CD4-positive, alpha-beta T cell treated with Interleukin-4 for 1 hour (primary cell): ENCODE measurements at places on chromosomes 12 and 14.

DNA sequence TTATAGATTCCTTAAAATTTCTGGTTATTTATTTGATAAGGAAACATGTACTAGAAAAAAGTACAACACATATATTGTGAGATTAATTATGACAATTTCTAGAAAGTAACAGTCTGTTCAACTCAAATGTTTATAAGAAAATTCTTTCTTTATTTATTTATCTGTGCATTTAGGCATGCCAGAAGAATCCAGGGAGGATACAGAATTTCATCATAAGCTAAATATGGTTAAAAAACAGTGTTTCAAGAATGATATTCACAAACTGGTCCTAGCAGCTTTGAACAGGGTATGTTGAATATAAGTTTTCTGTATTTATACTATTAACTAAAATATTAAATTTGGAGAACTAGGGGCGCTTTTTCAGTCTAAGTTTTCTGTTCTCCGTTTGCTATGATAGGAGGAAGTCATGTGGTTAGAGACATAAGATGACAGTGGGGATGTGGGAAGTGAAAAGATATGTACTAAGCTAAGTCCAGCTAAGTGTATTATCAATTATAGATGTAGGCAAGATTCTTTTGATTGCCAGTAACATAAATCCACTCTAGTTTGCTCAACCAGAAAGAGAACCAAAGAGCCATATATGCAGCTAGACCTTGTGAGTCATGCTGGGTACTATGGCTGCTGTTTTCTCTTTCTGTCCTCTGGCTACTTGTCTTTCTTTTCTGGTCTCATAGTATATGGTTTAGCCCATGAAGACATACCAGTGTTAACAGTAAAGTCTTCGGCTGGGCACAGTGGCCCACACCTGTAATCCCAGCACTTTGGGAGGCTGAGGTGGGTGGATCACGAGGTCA lies 39.0 kb downstream of the LRRK2 start:
- no peak for DNase-seq

- no peak for DNase-seq
Observed at GRCh38 chr12:10716704-10717315, 6.3 kb downstream of the YBX3 start.

DNA sequence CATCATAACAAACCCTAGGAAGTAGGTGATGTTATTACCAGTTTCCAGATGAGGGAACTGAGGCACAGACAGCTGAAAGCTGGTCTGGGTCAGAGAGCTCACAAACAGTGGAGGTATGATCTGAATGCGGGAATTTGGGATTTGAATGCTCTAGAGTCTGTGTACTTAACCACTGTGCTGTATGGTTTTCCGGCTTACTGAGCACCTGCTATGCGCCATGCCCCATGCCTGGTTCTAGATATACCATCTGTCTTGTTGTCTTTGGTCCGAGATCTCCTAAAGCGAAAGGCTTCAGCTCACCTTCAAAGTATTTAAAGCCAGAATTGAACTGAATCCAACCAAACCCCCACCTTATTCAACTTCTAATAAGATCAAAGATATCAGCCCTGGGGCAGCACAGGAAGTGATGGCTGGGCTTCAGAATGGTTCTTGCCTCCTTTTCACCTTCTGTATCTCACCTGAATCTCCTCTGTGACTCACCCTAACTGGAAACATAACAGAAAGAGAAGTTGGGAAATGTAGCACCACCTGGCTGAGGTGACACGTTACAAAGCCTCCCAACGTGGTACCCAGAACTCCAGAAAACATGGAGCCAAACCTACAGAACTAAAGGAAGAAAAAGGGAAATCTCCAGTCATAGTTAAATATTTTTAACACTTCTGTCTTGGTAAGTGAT lies 54.3 kb downstream of the PRMT8 start:
- DNase-seq = no peak

DNA sequence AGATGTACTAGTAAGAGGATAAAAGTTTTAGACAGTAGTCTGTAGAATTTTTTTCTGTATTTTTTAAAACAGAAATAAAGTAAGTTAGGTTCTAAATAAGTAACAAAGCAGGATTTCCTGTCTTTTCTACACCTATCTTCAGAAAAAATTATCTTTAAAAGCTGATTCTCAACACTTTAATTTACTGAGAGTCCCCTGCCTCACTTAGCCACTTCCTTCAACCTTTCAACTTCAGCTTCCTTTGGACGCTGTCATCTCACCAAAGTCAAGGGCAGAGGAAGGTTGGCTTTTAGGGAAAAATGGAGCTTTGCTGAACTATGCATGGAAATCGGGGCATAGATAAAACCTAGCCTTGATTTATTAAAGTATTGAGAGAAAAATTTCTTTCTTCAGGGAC lies 44.9 kb upstream of the CERS5 start:
- DNase-seq = no peak

- no peak for DNase-seq
Observed at GRCh38 chr14:52013984-52014600, 24.7 kb downstream of the RTRAF start.

- DNase-seq = no peak
Observed at GRCh38 chr14:42187846-42188245, 581.2 kb downstream of the LRFN5 start.

- DNase-seq = no peak
Observed at GRCh38 chr12:87883806-87884205, 145.4 kb downstream of the C12orf50 start.

- no peak for DNase-seq
Observed at GRCh38 chr14:61188978-61189808, 91.9 kb downstream of the TMEM30B start.

GRCh38 chr12:92088805-92089204 lies 56.8 kb downstream of the BTG1 start:
- no peak for DNase-seq

GRCh38 chr14:96362071-96362964 lies 823 bp downstream of the ATG2B start:
- DNase-seq = peak; percentile 54

- no peak for DNase-seq
Observed at GRCh38 chr14:28651148-28651547, 115.4 kb upstream of the FOXG1 start.

DNA sequence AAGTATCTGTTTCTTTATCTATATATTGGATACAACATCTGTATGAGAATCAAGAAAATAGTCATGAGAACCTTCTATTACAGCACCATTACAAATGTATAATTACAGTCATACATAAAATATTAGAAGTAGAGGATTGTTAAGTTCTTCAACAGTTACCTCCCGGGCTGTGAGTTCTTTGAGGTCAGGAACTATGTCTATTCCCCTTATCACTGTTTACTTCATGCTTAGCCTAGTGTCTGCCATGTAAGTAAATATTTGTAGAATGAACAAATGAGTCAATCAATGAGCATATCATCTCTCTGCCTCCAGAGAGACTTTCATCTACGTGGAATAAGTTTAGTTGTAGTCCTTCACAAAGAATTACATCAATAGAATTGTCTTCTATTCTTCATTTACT lies 47.2 kb downstream of the PUS7L start:
- DNase-seq = no peak

GRCh38 chr12:73225371-73225937 lies 953.3 kb downstream of the TRHDE start:
- no peak for DNase-seq

DNA sequence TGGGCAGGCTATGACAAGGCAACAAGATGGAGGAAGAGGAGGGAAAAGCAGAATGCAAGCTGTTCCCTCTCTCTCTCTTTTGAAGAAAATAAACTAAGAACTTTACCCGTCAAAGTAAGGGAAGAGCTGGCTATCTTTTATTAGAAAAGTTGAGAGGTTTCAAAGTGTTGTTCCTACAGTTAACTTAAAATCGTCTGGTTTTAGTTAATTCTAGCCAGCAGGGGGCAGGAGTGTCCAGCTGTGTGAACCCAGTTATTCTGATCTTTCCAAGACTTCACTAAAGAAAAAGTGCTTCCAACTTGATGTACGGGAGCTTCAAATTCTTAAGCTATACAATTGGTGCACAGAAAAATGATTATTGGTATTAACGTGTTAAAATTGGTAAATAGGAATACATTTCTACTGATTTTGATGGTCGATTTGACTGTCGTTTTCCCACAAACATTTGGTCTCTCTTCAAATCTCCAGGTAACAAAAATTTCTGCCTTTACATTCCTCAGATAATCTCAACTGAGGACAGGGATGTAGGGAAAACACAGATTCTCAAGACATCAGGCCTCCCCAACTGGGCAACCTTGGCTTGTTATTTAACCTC lies 28.4 kb upstream of the MON2 start:
- peak; percentile 36 for DNase-seq

DNA sequence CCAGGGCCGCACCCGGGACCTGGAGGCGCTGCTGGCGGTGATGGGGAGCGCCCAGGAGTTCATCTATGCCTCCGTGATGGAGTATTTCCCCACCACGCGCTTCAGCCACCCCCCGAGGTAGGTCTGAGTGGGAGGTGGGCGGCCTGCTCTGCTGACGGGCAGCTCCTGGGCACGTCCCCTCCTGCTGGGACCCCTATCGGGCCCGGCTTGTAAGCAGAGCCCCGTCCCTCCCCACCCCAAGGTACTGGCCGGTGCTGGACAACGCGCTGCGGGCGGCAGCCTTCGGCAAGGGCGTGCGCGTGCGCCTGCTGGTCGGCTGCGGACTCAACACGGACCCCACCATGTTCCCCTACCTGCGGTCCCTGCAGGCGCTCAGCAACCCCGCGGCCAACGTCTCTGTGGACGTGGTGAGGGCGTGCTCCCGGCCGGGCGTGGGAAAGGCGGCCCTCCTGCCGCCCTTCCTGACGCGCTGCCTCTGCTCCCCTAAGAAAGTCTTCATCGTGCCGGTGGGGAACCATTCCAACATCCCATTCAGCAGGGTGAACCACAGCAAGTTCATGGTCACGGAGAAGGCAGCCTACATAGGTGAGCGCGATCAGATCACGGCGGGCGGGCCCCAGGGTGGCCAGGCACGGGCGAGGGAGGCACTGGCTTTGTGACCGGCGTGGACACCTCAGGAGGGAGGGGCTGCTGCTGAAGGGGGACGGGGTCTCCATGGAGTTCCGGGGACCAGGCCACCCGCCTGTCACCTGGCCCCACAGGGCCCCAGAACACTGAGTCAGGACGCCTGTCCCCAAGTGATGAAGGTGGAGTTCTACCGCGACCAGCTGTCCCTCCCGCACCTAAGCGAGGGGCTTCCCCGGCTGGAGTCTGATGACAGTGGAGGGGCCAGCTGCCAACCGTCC lies 7.3 kb downstream of the PLD4 start:
- no peak for DNase-seq

- DNase-seq = no peak
Observed at GRCh38 chr12:55797068-55797467, 20.5 kb downstream of the SARNP start.

- no peak for DNase-seq
Observed at GRCh38 chr12:13887779-13888388, 93.5 kb downstream of the GRIN2B start.

- DNase-seq = no peak
Observed at GRCh38 chr12:38711054-38711453, 194.3 kb downstream of the CPNE8 start.

DNA sequence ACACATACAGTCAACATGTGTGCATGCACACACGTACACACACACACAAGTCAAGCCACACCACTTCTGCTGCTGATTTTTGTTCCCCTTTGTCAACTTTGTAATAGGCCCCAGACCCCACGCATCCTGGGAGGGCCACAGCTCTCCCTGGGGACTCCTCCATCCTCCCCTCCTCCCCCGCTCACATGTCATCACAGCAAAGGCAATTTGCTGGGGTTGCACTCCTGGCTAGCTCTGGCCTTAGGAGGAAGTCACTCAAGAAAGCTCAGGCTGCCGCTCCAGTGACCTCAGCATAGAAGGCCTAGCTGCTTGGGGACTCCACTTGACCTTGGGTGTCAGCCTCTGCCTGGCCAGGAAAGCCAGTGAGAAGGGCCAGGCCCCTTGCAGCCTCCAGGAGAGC lies 27.2 kb downstream of the NGB start:
- DNase-seq = no peak

DNA sequence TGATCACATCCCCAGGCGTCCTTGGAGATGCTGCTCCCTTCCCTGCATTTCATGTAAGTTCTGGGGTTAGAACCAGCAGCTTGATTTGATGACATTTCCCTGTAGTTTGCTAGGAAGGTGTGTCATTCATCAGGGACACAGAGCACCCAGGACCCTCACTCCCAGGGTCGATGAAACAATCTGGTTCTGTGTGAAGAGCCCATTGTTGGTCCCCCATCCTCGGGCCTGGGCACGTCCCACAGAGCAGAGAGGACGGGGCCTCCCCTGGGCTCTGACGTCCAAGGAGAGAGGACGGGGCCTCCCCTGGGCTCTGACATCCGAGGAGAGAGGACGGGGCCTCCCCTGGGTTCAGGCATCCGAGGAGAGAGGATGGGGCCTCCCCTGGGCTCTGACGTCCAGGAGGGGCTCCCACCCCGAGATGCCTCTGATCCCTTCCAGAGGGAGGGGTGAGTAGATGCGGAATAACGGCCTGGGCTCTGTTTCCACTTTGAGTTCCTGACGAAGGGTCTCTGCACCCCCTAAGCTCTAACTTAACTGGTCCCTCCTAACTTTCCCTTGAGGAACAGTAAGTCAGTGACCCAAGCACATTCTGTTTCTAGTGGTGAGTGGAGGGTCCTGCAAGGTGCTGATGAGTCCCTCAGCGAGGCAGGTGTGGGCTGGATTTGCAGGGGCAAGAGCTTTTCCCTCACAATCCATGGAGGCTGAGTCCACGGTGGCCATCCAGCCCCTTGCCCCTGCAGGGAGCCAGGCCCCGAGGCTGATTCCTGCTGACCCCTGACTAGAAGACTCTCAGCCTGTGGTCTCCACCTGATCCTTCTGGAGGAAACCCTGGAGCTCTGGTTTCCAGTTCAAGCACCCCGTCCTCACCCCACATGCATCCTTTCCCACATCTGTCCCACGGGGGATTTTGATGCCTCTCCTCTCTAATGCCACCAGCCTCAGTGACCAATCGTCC lies 35.5 kb upstream of the SFSWAP start:
- no peak for DNase-seq

DNA sequence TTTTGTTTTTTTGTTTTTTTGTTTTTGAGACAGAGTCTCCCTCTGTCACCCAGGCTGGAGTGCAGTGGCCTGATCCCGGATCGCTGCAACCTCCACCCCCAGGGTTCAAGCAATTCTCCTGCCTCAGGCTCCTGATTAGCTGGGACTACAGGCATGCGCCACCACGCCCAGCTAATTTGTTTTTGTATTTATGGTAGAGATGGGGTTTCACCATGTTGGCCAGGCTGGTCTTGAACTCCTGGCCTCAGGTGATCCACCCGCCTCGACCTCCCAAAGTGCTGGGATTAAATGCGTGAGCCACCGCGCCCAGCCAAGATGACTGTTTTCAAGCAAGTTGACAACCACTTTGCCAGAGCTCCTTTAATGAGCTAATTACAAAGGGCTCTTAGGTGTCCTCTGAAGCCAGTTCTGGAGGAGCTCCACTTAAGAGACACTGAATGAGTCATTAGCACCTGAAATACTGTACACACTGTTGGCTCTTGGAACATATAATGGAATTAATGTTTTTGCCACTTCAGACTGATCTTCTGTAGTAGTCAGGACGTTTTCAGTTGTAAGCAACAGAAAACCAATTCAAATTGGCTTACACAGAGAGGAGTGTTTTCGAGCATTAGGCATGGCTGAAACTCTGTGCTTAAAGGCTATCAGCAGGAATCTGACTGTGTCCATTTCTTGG lies 55.4 kb upstream of the MED13L start:
- DNase-seq = no peak
